ENCODE measurements at places on chromosomes 2 and 18.

GRCh38 chr2:32372519-32373182 lies 15.8 kb downstream of the BIRC6 start:
- no peak for DNase-seq

GRCh38 chr2:71129902-71130151 lies 202 bp downstream of the MCEE start:
- DNase-seq, result no peak

GRCh38 chr2:27076323-27076722 lies 2.1 kb upstream of the EMILIN1 start:
- no peak for DNase-seq

DNA sequence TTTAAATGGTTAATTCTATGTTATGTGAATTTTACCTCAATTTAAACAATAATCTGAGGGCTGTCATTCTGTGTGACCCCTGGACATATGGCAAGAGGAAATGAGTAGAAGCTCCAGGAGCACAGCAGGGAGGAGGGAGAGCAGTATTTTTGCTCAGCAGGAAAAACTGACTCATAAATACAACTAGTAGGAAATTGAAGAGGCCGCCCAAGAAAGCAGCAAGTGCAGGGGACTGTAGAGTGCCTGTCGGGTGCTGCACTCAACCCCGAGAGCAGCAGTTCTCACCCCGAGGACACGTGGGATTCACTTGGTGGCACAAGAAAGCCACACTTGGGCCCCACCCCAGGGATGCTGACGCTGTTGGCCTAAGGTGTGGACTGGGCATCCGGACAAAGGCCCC lies 60.8 kb downstream of the NPAS2 start:
- no peak for DNase-seq

GRCh38 chr2:229712136-229712535 lies 2.2 kb downstream of the DNER start:
- no peak for DNase-seq

- no peak for DNase-seq
Measured at GRCh38 chr2:42928161-42928691, 135.8 kb upstream of the HAAO start.

DNA sequence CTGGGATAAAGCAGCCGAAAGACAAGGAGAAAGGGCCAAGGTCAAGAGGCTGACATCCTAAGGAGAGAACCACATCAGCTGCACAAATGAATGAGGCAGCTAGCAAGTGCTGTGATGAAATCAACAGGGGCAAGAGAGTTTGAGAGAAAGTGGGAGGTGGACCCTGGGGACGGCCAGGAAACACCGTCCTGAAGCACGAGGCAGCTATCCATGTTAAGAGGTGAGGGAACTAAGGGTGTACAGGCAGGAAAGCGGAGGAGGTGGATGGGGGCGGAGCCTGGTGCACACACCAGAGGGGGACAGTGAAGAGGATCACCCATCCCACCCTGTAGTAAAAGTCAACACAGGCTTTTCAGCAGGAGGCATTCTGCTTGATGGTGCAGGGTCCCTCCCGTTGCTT lies 52.4 kb downstream of the HDLBP start:
- DNase-seq, result no peak

DNA sequence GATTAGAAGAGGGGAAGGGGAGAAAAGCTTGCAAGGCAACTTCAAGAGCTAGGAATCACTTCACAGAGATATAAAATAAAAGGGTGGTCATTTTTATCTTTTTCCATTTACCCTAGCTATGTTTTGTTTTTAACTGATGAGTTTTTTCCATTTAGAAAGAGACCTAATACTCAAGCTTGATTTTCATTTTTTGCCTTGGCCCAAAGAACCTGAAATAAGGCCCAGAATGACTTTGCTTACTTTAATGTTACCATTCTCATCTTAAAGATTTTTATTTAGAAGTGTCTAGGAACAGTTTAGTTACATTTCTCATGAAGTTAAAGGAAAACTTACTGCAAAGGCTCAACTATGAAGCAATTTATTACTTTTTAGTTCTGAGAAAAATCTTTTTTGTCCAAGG lies 276.3 kb upstream of the ZSWIM2 start:
- DNase-seq, result no peak

DNA sequence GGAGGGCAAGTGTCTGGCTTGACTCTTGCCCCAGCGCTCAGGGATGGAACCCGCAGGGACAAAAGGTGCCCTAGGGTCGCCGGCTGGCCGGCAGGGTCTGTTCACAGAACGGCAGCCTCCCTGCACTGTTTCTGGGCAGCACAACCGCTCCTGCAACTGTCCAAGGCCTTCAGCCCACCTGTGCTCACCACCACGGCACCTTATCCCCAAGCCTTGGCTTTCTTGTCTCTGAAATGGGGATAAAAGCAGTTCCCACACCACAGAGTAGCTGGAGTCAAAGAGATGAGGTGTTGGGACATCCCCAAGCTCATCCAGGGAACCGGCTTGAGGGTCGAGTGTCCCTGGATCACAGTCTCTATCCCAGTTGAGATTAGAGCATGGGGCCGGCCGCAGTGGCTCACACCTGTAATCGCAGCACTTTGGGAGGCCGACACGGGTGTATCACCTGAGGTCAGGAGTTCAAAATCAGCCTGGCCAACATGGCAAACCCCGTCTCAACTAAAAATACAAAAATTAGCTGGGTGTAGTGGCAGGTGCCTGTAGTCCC lies 4.7 kb downstream of the SNORC start:
- DNase-seq, result no peak

DNA sequence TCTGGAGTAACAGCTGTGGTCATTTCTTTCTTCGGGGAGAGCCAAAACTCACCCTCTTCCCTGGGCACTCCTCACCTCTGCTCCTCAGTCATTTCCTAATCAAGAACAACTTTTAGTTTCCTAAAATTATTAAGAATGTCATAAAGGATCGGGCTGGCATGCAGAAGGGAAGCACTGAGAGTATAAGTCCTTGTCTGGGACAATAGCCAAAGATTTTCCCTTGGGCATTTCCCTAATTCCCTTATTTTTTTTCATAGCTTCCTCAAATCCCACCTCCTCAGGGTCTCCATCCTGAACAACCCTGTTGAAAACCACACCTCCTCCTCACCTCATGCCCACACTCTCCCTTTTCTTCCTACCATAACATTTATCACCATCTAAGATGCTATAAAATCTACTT lies 115.0 kb downstream of the MREG start:
- DNase-seq, result no peak

- peak; percentile 48 for DNase-seq
Measured at GRCh38 chr2:85804583-85804982, 50.8 kb downstream of the ATOH8 start.
